ENCODE measurements at places on chromosomes 4 and X.

DNA sequence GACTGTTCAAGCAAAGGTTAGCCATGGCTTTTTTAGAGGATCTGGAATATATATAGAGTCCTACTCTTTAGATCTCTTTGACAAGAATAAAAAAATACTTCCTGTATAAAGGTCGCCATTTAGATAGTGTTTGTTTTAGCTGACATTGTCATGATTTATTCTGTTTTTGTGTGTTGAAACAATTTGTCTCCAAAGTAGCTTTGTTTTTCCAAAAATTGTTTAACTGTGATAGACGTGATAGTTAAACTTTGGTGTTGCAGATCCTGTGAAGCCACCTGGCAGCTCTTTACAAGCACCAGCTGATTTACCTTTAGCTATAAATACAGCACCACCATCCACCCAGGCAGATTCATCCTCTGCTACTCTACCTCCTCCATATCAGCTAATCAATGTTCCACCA, 80.3 kb upstream of the SMARCA5 start:
- no peak for DNase-seq

DNA sequence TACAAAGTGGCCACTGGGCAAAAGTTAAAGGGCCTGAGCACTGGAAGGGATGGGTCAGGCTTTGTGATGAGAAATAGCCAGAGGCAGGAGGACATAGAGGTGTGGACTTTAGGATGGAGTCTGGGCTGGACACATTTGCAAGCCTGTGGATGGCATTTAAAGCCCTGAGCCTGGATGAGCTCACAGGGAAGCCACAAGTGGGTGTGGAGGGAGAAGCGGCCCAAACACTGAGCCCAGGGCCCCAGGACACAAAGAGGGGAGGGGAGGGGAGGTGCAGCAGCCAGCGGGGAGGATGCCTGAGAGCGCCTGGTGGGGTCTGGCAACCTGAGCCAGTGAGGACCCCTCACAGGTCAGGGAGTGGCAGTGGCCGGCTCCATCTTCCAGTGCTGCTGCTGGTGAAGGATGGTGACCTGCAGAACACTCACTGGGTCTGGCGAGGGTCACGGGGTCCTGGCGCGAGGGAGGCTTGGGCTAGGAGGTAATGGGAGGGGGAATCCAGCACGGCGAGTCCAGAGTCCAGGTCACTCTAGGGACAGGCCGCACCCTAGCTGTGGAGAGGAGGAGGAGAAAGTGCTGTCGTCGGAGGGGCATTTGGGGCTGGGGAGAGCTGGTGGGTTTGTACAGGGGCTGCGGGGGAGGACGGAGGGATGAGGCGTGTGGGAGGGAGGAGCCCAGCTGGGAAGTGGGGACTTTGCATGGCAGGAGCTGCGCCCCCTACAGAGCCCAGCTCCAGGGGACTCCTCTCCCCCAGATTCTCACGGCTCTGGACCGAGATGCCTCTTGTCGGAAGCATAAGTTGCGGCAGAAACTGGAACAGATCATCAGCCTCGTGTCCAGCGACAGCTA, 7.0 kb downstream of the LAGE3 start:
- DNase-seq: no peak

GRCh38 chr4:110474481-110474880, 1.5 kb upstream of the ENPEP start:
- no peak for DNase-seq

GRCh38 chrX:52811065-52811625, at the start of gene XAGE5:
TSS of gene XAGE5 (plus strand) at chrX:52811287. CDS start at chrX:52812567, 1,280 bp downstream.
- no peak for DNase-seq

DNA sequence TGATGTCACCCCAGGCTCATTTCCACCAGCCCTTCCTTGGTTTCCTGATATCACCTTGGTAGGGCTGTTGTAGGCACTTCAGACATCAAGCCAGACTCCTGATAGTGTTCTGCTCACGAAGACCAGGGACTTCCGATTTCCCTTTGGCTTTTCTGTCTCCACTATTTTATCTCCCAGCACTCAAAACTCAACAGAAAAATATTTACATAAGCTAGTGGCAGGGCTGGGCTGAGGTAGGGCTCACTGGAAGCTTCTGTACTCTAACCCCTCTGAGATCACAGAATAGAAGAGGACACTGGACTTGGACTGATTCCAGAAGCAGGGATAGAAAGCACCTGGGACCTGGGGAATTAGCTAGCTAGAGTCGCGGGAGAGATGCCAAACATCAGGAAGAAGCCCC, 34.4 kb upstream of the EFNB1 start:
- no peak for DNase-seq

DNA sequence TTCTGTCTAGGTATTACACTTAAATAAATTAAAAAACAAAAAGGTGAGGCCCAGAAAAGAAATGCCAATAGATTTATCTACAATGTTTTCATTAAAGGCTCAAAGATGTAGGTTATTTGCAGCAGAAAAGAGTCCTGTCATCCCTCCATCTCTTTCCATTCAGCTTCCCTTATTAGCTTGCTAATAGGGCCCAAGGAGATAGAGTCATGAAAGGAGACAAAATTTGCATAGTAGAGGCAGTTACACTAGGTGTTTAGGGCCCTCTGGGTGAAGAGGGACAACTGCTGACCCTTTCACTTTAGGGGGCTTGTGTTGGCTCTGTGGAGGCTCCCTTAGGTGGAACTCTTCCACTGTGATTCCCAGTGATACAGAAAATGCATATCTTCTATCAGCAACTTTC, 58.4 kb upstream of the TACR3 start:
- no peak for DNase-seq

DNA sequence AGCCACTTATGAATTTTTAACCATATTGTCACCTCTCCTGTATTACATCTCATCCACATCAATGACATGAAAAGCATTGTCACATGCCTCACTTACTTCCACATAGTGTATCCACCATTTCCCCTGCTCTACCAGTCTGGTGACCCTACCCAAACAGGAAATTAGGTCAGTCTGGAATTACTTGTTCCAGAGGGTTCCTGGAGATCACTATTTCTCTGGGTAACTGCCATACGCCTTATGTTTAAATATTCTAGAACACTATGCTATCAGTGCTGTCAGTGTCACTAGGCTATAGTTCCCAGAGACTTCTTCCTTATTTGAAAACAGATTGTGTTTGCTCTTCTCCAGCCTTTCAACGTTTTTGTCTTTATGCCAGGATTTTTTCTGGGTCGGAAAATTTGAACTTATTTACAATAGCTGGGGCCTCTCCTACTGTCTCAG, 15.0 kb downstream of the SRPX2 start:
- DNase-seq: no peak

- no peak for DNase-seq
Measured at GRCh38 chrX:119389214-119389613, 9.9 kb upstream of the SLC25A43 start.

DNA sequence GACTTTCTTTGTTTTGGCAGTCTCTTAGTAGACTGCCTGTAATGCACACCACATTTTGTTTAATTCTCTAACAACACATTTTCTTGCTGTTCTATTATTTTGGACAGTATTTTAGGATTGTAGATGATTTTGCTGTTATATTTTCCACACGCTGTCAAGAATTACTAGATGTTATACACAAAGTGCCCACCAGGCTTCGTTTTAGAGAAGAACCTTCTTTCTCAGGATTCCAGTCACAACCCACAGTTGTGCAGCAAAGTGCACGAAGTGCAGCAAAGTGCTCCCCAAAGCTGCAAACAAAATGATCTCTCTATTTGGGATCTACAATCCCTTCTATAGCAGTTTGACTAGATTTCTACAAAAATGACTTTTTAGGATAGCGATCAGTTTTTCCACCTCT, 2.4 kb downstream of the ZNF141 start:
- DNase-seq: no peak
